Memory B cell (primary cell): ENCODE measurements at places on chromosomes 16 and 17.

GRCh38 chr16:23876256-23876896 is 40.6 kb downstream of the PRKCB start:
- H3K36me3 ChIP-seq, result peaks cover 16% of the 10 kb centered on the region
- peak overlapping the region; percentile 83 for H3K27ac ChIP-seq
- DNase-seq, result no peak

DNA sequence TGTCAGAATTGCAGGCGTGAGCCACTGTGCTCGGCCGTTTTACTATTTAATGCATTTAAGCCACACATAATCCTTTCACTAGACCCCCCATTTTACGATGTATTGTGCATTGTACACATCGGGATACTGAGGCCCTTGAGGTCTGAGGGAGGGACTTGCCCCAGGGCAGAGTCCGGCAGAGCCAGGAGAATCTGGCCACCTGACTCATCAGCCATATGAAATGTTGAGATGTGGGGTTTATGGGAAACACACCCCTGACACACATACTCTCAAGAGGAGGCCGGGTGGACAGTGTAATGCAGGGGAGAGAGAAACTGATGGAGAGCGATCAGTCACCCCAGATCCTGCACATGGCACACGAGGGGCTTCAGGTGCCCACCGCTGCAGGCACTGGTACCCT is 196.6 kb downstream of the ZNF423 start:
- peaks cover 3% of the 10 kb centered on the region for H3K27me3 ChIP-seq
- H3K36me3 ChIP-seq, result no peaks in the 10 kb centered on the region
- no peak overlapping the region for H3K27ac ChIP-seq
- no peak for DNase-seq

DNA sequence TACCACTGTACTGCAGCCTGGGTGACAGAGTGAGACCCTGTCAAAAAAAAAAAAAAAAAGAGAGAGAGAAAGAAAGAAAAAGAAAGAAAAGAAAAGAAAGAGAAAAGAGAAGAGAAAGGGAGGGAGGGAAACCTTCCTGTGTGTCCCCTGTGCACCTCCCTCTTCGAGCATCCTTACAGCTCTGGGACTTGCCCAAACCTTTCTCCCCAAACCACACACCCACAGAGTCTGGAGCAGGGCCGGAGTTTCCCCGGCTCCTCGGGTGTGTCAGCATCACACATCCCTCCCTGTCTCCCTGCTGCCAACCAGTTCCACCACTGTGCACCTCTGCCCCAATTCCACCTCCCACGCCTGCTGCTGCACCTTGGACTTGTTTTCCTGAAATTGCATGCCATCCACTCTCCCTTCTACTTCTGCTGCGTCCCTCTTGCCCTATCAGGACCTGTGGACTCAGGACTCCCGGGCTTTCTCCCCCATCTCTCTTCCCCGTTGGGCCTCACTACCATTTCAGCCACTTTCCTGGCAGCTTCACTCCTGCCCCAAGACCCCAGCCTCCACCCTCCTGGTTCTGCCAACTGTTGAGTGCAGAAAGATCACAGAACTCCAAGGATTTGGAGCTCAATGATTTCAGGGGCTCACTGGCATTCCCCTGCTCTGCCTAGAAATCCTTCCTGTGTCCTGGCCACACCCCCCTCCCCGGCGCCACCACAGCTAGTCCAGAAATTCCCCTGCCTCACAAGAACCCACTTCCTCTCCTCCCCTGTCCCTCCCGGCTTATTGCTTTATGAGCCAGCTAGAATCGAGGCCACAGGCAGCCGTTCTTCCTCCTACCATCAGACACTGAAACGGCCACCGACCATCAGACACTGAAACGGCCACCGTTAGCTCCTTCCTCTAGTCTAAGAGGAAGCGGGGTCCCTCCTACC is 3.7 kb upstream of the CDK3 start:
- DNase-seq, result no peak
- H3K36me3 ChIP-seq, result peaks cover 2% of the 10 kb centered on the region

GRCh38 chr16:57612494-57612893 is 15.9 kb upstream of the ADGRG1 start:
- no peak for DNase-seq
- no peaks in the 10 kb centered on the region for H3K36me3 ChIP-seq
- H3K27ac ChIP-seq, result no peak overlapping the region
- peaks cover 9% of the 10 kb centered on the region for H3K4me1 ChIP-seq
- H3K27me3 ChIP-seq, result peaks cover 3% of the 10 kb centered on the region
- no peak overlapping the region for H3K4me3 ChIP-seq

DNA sequence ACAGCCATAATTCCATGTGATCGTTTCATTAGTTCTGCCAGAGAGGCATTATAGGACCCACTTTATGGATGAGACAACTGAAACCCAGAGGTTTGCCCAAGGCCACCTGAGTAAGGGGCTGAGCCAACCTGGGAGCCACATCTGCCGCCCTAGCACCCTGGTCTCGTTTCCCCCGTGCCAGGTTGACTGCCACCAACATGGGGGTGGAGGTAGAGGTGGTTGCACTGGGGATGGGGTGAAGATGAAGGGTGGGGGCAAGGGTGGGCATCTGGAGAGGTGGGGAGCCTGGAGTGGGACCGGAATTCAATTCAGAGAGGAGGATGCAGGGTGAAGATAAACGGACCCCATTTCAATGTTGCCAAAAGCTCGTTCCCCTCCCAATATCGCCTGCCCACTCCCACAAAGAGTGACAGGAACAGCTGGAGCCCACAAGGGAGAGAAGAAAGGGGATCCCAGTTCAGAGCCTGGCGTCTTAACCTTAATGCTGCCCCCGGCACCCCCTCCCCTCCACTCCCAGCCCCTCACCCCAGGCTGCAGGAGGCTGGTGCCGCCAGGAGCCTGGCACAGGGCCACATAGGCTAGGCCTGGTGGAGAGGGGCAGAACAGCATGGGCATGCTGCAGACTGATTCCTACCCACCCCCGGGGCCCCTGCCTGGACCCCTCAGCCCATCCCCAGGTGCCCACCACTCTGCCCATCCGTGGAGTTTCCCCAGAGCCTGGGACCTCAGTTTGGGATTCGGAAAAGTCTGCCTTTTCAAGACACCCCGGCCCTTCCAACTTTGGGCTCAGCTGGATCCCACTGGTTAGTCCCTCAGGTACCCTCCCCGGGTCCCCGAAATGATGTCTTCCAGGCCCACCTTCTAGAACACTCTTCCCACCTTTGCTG is 29.6 kb downstream of the NGFR start:
- no peak overlapping the region for H3K4me3 ChIP-seq
- H3K27me3 ChIP-seq, result peaks cover 23% of the 10 kb centered on the region
- H3K27ac ChIP-seq, result no peak overlapping the region
- H3K36me3 ChIP-seq, result no peaks in the 10 kb centered on the region
- H3K4me1 ChIP-seq, result no peaks in the 10 kb centered on the region
- no peak for DNase-seq

DNA sequence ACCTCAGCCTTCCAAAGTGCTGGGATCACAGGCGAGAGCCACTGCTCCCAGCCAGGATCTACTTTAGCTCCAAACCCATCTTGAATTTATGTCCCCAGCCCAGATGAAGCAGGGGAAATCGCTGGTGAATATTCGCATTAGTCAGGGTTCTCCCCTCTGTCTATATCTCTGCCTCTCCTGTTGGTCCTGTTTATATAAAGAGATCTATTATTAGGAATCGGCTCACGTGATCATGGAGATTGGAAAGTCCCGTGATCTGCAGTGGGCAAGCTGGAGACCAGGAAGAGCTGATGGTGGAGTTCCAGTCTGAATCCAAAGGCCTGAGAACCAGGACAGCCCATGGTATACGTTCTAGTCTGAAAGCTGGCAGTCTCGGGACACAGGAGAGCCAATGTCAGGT is 382.8 kb downstream of the SEC14L1 start:
- H3K27ac ChIP-seq, result no peak overlapping the region
- no peaks in the 10 kb centered on the region for H3K36me3 ChIP-seq
- H3K27me3 ChIP-seq, result peaks cover 13% of the 10 kb centered on the region
- H3K4me3 ChIP-seq, result no peak overlapping the region

GRCh38 chr17:36755586-36755985 is 154.2 kb downstream of the MRM1 start:
- peaks cover 22% of the 10 kb centered on the region for H3K27me3 ChIP-seq
- H3K4me3 ChIP-seq, result no peak overlapping the region
- DNase-seq, result no peak
- no peaks in the 10 kb centered on the region for H3K4me1 ChIP-seq
- no peaks in the 10 kb centered on the region for H3K36me3 ChIP-seq

- peaks cover 14% of the 10 kb centered on the region for H3K27me3 ChIP-seq
- no peak for DNase-seq
- no peaks in the 10 kb centered on the region for H3K36me3 ChIP-seq
These were observed 20.3 kb downstream of the MEOX1 start for GRCh38 chr17:43641416-43641815.

- peaks cover 5% of the 10 kb centered on the region for H3K27me3 ChIP-seq
- H3K27ac ChIP-seq, result no peak overlapping the region
- H3K4me3 ChIP-seq, result no peak overlapping the region
- DNase-seq, result no peak
- H3K4me1 ChIP-seq, result peaks cover 2% of the 10 kb centered on the region
These were observed 25.0 kb downstream of the CYB561 start for GRCh38 chr17:63420868-63421680.

- H3K4me3 ChIP-seq, result no peak overlapping the region
- no peak overlapping the region for H3K27ac ChIP-seq
- no peaks in the 10 kb centered on the region for H3K36me3 ChIP-seq
These were observed 190.2 kb upstream of the GSE1 start for GRCh38 chr16:85422632-85423550.
